BJ (cell line): ENCODE measurements at places on chromosomes 7 and 10. TPM values are rescaled to one million over a fixed set of nuclear protein-coding genes. Genes with fewer than 3 reads are reported as not detected.

DNA sequence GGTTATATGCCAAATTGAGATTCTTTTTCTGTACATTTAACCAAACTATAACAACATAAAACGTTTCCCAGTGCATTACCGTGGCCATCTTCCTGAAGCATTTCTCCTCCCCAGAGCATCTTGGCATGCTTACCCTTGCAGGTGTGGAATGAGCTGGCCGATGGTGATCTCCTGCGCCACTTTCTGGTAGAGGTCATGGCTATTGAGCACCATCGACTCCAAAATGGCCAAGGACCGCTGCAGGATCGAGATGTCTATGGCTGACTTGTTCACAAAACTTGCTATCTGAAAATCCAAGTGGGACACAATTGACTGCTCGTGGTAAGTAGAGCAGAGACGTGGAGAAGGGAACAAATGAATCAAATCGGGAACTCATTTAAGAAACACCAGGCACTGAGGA lies 223.9 kb downstream of the ELMO1 start:
- DNase-seq = no peak

DNA sequence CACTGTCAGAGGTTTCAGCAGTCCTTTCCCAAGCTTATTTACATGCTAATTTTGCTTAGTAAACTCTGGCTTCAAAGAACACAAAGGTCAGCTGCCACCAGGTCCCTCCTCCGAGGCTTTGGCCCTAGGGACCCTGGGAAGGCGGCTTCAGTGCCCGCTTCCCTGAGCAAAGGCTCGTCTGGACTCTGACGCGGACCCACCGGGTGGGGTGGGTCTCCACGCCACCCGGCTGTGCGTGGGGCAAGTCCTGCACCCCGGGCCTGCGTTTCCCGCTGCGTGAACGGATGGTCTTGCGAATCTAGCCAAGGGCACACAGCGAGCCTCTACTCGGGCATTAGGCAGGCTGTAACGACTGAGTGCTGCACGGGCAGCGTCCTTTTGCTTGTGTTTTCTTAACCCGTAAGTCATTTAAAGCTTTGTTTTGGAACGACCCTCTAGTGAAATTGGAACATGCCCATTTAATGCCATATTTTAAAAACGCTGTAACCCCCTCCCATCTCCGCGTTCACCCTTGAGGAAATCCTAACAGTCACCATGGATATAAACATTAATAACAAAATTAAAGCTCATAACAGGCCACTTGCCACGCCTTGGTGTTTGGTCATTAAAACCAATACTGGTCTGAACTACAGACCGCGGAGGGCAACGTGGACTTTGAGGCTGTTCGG lies 828 bp downstream of the BNIP3 start:
- no peak for DNase-seq

GRCh38 chr10:116774728-116775151 lies 32.4 kb upstream of the HSPA12A start:
- no peak for DNase-seq

DNA sequence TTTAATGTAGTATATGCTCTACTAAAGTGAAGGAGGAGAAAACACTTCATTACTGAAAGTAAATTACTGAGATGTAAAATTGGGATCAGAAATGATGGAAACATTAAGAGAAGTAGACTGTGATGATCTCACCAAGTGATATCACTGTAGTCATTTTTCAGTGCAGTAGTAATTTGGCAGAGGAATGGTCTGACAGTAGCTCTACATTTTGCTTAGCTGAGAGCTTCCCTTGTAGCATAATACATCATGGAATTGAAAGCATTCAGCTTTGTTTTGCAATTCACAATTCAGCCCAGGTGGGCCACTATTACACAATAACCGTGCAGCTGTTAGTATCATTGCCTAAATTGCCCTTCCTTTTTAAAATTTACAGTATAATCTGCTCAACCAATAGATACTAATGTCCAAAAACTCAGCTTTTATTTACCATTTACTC lies 19.4 kb upstream of the CABCOCO1 start:
- DNase-seq = peak; percentile 64

DNA sequence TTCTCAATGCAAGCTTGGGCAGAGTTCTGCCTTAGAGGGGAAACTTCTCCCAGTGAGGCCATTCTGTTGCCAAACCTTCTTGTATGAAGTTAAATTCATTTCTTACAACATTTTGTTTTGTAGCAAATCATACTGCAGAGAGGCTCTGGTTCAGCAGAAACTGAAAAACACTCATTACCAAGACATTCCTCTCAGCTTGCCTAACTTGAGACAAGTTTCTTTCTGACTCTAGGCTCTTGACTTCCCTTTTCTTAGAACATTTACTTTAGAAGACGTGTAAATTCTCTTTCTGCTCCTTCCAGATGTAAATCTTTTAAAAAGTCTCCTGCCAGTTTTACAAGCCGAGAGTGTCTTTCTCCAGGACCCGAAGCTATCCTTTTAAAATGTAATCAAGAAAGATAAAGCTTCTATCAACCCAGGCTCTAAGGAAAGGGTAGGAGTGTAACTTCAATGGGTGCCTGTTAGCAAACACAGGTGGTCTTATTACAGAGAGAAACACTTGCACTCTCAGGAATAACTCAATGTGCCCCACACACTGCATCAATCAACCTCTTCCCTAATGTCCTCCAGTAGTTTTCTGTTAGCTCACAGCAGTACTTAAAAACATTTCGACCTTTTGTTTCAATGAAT lies 80.5 kb upstream of the TAS2R16 start:
- DNase-seq = no peak

DNA sequence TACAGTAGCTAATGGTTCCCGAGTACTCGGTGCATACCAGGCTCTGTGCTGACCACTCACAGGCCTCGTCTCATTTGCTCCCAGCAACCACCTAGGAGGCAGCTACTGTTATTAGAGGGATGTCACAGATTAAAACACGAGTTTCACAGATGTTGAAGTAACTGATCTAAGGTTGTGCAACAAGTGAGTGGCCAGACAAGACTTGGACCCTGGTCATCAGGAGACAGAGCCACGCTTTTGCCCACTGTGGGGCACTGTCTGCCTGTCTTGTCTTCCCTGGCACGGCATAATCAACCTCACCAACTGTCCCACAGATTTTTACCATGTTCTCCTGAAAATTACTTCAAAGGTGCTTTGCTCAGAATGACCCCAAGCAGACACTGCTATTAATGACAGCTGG lies 111.6 kb upstream of the HABP2 start:
- no peak for DNase-seq

GRCh38 chr7:143234533-143234875 lies 12.7 kb downstream of the TAS2R40 start:
- DNase-seq = no peak

DNA sequence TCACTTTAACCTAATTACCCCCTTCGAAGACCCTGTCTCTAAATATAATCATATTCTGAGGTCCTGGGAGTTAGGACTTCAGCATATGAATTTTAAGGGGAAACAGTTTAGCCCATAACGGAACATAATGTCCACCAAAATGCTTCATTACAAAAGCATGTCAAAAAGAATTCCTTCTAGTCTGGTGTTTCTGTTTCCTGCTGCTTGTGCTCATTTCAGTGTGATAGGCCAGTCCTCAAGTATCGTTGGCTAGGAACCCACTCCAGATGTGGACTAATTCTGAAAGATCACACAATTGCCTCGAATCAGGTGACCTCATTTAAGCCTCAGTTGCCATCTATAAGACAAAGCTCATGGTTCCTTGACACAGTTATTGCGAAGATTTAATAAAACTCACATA lies 29.6 kb downstream of the INPP5F start:
- DNase-seq = no peak

DNA sequence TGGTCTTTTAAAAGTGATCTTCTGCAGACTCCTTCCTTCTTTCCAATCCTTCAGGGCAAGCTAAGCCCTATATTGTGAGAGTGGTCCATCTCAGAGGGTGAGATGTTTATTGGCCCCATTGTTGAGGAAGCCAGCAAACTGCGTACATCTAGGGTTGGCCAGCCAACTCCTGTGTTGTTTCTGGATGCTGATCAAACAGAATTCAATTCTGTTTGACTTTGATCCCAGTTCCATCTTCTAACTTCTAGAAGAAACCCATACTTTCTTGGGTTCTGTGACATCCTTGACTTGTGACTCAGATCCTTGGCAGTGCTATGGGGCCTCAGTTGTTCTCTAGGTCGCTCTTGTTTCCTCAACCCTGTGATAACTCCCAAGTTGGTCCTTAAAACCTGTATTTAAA lies 116.2 kb downstream of the LSMEM1 start:
- DNase-seq = no peak

GRCh38 chr7:20284003-20284770 lies 46.5 kb upstream of the ITGB8 start:
- no peak for DNase-seq

DNA sequence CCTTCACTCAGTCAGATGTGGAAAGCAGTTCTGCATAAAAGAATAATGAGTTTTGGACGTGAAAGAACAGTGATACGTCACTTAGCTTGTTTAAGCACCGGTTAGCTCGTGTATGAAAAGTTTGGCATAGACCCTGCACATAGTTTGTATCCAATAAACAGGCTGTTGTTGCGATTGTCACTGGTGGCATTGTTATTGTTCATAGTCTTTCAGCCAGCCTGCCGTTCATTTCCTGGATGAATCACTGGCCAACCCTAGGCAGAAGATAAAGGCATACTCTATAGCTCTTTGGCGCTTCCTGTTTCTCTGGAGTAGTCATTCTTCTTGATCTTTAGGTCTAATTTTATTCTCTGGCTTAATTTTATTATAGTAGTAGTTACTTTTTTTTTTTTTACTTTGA lies 57.8 kb upstream of the ANKRD30A start:
- DNase-seq = no peak

The ZNF467 gene
- polyA plus RNA-seq = 0.92 and 1.6 TPM in 2 replicates

The CCL24 gene
- polyA plus RNA-seq = not detected in 2 replicates

The GFRA1 gene
- 25.9 and 41.6 TPM in 2 replicates for polyA plus RNA-seq

The MEOX2 gene
- not detected in 2 replicates for polyA plus RNA-seq

The PGAM2 gene
- polyA plus RNA-seq = 0.16 TPM in 1 of 2 replicates, not detected in the other

The PGAM1 gene
- polyA plus RNA-seq = 528 and 710 TPM in 2 replicates
